Activated CD8-positive, alpha-beta T cell treated with anti-CD3 and anti-CD28 coated beads for 36 hours (primary cell): ENCODE measurements at places on chromosomes 13 and 19.

DNA sequence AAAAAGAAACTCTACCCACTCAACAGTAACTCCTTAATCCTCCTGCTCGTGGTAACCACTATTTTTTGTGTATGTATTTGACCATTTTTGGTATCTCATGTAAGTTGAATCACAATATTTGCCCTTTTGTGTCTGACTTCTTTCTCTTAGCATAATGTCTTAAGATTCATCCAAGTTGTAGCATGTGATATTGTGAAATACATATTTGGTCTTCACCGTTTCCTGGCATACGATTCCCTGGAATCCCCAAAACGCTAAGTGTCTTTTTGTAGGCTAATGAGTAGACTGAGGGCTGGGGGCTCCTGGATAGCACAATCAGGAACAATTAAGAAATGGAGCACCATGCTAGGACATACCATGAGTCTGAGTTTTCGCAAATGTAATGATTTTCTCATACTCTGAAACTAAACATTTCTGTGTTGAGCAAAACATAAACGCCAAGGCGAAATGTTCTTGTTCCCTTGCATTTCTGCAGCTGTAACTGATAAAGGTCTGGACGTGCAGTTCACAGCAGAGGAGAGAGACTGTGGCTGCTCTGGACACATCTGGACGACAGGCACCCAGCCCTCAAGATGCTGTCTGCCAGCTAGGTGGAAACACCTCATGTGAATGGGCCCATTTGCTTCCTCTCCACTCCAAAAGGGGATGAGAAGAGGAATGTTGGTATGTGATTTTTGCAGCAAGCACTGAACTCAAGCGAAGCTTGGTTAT lies 38.4 kb downstream of the BRD4 start:
- no peak for DNase-seq

- DNase-seq, result no peak
These were observed 50.9 kb upstream of the SPACA7 start for GRCh38 chr13:112325142-112325808.

- no peak for DNase-seq
These were observed 104.5 kb upstream of the SLC15A1 start for GRCh38 chr13:98856983-98857382.

- DNase-seq, result no peak
These were observed 8.2 kb downstream of the ATP11A start for GRCh38 chr13:112697756-112698655.

DNA sequence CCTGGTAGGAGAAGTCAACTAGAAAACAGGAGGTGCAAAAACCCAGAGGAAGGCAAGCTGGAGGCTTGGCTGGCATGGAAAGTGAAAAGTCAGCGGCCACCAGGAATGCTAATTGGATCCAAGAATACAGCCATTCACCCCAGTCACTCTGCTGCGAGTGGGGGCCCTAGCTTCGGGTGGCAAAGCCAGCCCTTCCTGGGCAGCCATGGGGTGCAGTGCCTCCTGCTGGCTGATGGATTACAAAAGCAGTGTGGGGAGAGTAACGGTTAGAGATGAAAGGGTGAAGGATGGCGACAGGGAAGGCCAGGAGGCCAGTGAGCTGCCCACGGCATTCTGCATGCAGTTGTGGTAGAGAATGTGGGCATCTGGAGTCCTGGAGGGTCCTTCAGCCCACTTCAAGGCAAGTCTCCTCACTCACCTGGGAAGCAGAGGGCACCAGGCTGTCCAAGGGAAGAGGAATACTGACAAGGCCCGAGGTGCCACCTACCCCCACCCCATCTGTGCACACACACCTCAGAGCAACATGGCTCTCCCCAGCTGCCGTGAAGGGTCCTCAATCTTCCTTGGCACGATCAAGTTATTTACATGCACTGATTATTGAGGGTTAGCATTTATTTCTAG lies 20.3 kb upstream of the EPHX3 start:
- peak; percentile 24 for DNase-seq
